Hepatocyte (in vitro differentiated cells): ENCODE measurements at places on chromosomes 16 and 17. TPM values are rescaled to one million over a fixed set of nuclear protein-coding genes. Genes with fewer than 3 reads are reported as not detected.

- peak; percentile 66 for DNase-seq
Observed at GRCh38 chr16:70430667-70431536, 8.0 kb downstream of the ST3GAL2 start.

GRCh38 chr17:76022285-76022684 lies 4.8 kb downstream of the EVPL start:
- no peak for DNase-seq

DNA sequence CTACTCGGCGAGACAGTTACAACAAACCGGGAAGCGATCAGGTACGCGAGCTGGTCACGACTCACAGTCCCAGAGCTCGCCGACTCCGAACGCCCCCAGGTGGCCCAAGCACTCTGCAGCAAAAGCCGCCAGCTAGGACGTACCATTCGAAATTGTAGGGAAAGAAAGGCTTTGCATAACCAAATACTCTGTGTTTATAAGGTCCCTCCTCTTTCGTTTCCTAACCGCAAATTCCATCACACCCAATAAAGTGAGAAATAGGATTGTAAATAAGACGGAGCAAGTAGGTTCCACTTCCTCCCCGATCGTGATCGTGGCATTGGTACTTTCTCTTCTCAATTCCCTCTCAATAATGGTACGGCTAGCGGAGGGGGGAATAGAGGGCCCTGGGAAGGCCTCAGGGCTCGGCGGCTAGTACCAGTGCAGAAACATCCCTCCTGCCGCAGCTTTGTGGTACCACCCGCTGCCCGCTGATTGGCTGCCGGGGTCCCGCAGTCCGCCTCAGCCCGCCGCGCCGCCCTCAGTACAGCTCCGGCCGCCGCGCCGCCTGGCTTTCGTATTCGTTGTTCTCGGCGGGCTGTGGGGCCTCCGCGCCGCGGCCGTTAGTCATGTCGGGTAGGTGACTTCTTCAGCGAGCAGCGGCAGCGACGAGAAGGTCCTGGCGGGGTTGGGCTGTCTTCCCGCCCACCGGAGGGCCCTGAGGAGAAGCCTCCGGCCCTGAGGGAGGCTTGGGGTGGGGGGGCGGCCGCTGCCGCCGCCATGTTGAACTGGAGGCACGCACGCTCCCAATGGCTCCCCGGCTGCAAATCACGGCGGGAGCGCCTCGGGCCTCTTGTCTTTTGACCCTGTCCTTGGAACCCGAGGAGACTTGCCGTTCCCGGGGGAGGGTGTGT lies at the start of gene TAF15:
Gene TAF15, plus strand, starts transcription at position 523 of the 893 bp plus-strand sequence. Its CDS starts 86 bp downstream, at position 609.
- DNase-seq, result peak; percentile 99

DNA sequence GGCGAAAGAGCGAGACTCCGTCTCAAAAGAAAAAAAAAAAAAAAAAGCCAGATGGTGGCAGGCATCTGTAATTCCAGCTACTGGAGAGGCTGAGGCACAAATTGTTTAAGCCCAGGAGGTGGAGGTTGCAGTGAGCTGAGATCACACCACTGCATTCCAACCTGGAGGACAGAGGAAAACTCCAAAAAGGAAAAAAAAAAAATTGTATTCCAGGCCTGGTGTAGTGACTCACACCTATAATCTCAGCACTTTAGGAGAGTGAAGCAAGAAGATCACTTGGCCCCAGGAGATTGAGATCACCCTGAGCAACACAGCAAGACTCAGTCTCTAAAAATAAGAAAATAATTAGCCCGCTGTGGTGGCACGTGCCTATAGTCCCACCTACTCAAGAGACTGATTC lies 20.1 kb downstream of the HBQ1 start:
- peak; percentile 46 for DNase-seq

The BAIAP3 gene
- total RNA-seq, result 1.8 and 3.0 TPM in 2 replicates

DNA sequence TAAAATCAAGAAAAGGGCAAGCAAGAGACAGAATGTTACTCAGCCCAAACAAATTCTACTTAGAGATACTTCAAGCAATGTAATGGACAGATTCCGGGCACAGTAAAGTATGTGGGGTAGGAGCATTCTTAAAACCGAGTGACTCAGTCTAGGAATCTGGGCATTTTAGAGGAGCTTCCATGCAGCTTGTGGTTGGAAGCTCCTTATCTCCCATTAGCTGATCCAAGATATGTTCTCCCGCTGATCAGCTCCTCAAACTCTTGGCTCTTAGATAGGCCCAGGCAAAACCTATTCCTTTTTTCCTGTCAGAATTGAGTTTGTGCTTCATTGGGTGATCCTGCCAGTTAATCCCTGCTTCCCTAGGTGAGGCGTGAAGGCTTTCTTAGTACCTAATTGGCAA lies 303.3 kb downstream of the CEP112 start:
- DNase-seq, result no peak

GRCh38 chr16:73025151-73025855 lies 22.6 kb downstream of the ZFHX3 start:
- no peak for DNase-seq
